ENCODE measurements at places on chromosomes 11 and 22.
A peak's percentile ranks its signal among the peaks of the same experiment; 100 is the strongest.

DNA sequence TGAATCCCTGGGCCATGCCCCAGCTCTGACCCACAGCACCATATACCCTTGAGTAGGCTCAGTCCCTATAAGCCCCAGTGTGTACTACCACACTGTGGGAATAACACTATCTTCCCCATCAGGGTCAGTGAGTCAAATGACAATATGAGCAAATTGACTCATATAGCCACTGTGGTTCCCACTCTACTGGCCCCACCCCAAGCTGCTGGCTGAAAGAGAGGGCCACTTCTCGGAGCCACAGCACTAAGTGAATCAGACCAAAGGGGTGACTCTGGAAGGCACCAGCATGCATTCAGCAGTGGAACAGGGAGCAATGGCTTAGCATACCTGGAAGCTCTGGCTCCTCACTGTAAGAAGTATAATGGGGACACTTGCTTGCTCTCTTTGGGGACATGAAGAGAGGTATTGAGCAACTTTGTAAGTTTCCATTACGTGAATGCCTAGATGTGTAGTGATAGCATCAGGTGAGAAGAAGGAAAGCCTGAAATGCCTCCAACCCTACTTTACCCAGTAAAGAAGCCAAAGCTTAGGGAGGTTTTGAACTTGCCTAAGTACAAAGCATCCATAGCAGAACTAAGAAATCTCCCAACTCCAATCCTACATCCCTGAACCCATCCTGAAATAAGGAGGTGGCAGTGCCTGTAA is 13.5 kb downstream of the CD59 start:
- DNase-seq = peak; percentile 18

GRCh38 chr11:70824605-70825245 is 426.4 kb downstream of the CTTN start:
- no peak for DNase-seq

- DNase-seq = peak; percentile 69
These were observed 9.3 kb downstream of the OSBPL5 start for GRCh38 chr11:3155691-3156258.

DNA sequence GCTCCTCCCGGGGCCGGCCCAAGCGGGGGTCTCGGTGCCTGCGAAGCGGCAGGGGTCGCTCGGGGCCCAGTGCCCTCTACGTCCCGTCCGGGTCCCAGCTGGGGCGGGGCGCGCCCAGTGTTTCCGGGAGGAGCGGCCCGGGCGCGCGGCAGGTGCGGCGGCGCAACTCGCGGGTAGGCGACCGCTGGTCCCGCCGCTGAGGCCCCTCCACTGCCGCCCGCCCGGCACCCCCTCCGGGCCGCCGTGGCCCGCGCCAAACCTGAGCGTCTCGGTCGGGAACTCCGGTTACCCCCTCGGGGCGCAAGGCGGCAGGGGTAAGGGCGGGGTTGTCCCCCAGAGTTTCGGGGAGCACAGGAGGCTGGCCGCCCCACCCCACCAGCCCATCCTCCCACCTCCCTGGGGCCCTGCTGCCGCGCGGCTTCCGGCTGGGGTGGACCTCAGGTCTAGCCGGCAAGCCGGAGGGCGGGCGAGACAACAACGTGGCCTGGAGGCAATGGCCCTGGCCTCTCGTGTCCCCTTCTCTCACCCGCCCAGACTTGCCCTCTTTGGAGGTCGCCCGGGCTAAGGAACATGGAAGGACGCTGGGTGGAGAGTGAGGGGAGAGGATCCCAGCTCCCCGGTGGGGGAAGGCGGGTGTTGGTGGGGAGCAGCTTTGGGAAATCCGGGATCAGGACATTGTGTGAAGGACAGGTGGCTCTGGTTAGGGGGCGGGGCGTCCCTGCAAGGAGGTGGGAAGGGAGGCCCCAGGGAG is 398 bp upstream of the CRACR2B start:
- peak; percentile 85 for DNase-seq

- no peak for DNase-seq
These were observed 161.4 kb downstream of the BRD1 start for GRCh38 chr22:49666146-49666809.

GRCh38 chr11:12229450-12230229 is 119.2 kb downstream of the MICAL2 start:
- peak; percentile 57 for DNase-seq

GRCh38 chr11:104484804-104485554 is 321.0 kb upstream of the PDGFD start:
- no peak for DNase-seq

DNA sequence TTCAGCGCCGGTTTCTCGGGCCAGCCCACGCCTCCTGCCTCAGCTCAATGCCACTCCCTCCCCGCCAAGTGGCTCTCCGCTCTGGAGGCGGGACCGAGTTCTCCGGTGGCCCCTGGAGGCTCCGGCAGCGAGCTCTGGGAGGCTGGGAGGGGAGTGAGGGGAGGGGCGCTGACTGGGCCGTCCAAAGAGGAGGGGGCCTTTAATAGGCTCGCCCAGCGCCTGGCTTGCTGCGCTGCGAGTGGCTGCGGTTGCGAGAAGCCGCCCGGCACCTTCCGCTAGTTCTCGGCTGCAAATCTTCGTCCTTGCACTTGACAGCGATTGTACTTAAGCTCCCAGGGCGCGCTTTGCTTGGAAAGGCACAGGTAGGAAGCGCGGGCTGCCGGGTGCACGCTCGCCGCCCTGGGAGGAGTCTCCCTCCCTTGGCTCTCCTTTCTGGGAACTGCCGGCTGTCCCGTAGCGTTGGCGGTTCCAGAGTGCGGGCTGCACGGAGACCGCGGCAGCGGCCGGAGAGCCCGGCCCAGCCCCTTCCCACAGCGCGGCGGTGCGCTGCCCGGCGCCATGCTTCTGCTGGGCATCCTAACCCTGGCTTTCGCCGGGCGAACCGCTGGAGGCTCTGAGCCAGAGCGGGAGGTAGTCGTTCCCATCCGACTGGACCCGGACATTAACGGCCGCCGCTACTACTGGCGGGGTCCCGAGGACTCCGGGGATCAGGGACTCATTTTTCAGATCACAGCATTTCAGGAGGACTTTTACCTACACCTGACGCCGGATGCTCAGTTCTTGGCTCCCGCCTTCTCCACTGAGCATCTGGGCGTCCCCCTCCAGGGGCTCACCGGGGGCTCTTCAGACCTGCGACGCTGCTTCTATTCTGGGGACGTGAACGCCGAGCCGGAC is at the start of gene ADAMTS15:
Gene ADAMTS15, plus strand, starts transcription at position 230 of the 894 bp plus-strand sequence. Its CDS starts 329 bp downstream, at position 559.
- DNase-seq = peak; percentile 98
